ENCODE measurements at places on chromosomes 3 and 15. TPM values are rescaled to one million over a fixed set of nuclear protein-coding genes. Genes with fewer than 3 reads are reported as not detected.

The TSC22D2 gene
- total RNA-seq, result 20.1 TPM

The RLBP1 gene
- not detected for total RNA-seq

The ISLR gene
- total RNA-seq, result 0.50 TPM

The CADM2 gene
- total RNA-seq, result 21.3 TPM

The PYGO1 gene
- 0.50 TPM for total RNA-seq

The ATP13A5 gene
- not detected for total RNA-seq

DNA sequence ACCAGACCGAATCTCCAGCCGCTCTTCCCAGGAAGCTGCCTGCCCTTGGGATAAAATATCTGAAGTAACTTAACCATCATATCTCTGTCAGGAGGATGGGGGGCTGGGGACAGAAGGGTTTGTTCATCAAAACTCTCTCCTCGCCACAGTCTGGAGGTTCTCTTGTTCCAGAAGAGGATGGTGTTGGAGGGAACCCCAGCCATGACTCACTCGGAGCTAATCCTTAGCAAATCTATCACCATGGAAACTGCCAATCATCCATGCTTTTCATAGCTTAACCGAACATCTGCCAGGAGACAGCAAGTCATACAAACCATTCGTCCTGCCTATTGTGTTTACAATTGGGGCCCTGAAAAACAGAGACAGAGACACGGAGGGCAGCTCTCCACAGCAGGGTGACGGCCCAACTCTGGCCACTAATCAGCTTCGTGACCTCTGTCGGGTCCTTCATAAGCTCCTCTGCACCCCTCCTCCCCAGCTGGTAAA lies 73.8 kb upstream of the HEG1 start:
- H3K27ac ChIP-seq, result no peak overlapping the region
- H3K4me1 ChIP-seq, result 0 out of 2 replicates have a peak, but pooled peaks cover 2% of the 10 kb centered on the region
- DNase-seq, result no peak
- H3K27me3 ChIP-seq, result no peaks in the 10 kb centered on the region
- H3K4me3 ChIP-seq, result no peak overlapping the region
- no peaks in the 10 kb centered on the region for H3K36me3 ChIP-seq

- H3K4me3 ChIP-seq, result no peak overlapping the region
- H3K4me1 ChIP-seq, result peaks cover 33% of the 10 kb centered on the region
- DNase-seq, result no peak
- no peaks in the 10 kb centered on the region for H3K27me3 ChIP-seq
- no peaks in the 10 kb centered on the region for H3K36me3 ChIP-seq
- peak overlapping the region; percentile 78 for H3K27ac ChIP-seq
Measured at GRCh38 chr3:71258116-71258515, 325.4 kb downstream of the FOXP1 start.

- no peak for DNase-seq
- H3K27me3 ChIP-seq, result no peaks in the 10 kb centered on the region
- no peak overlapping the region for H3K4me3 ChIP-seq
- peaks cover 5% of the 10 kb centered on the region for H3K4me1 ChIP-seq
Measured at GRCh38 chr3:178671791-178672190, 135.6 kb downstream of the KCNMB2 start.

- H3K4me3 ChIP-seq, result no peak overlapping the region
- H3K4me1 ChIP-seq, result peaks cover 9% of the 10 kb centered on the region
- H3K36me3 ChIP-seq, result no peaks in the 10 kb centered on the region
- no peak for DNase-seq
- no peak overlapping the region for H3K27ac ChIP-seq
Measured at GRCh38 chr3:25834346-25834745, 44.5 kb downstream of the OXSM start.

- H3K27ac ChIP-seq, result no peak overlapping the region
- DNase-seq, result no peak
- no peak overlapping the region for H3K4me3 ChIP-seq
Measured at GRCh38 chr3:64859625-64860535, 172.1 kb upstream of the ADAMTS9 start.

GRCh38 chr15:37981775-37982174 lies 47.3 kb downstream of the TMCO5A start:
- DNase-seq, result no peak
- H3K36me3 ChIP-seq, result no peaks in the 10 kb centered on the region
- H3K27me3 ChIP-seq, result no peaks in the 10 kb centered on the region
- H3K4me3 ChIP-seq, result no peak overlapping the region

GRCh38 chr3:2976212-2976611 lies 134.0 kb downstream of the IL5RA start:
- peaks cover 35% of the 10 kb centered on the region for H3K36me3 ChIP-seq
- no peak overlapping the region for H3K4me3 ChIP-seq
- no peak overlapping the region for H3K27ac ChIP-seq
- peaks cover 28% of the 10 kb centered on the region for H3K4me1 ChIP-seq
- DNase-seq, result no peak
- peaks cover 3% of the 10 kb centered on the region for H3K27me3 ChIP-seq

- no peaks in the 10 kb centered on the region for H3K36me3 ChIP-seq
- H3K4me1 ChIP-seq, result peaks cover 13% of the 10 kb centered on the region
- no peak overlapping the region for H3K27ac ChIP-seq
- H3K27me3 ChIP-seq, result no peaks in the 10 kb centered on the region
Measured at GRCh38 chr15:58114812-58115211, 23.4 kb upstream of the AQP9 start.

GRCh38 chr3:46351646-46352045 lies 2.3 kb upstream of the CCR2 start:
- H3K27me3 ChIP-seq, result peaks cover 8% of the 10 kb centered on the region
- no peak overlapping the region for H3K27ac ChIP-seq
- peaks cover 16% of the 10 kb centered on the region for H3K36me3 ChIP-seq

DNA sequence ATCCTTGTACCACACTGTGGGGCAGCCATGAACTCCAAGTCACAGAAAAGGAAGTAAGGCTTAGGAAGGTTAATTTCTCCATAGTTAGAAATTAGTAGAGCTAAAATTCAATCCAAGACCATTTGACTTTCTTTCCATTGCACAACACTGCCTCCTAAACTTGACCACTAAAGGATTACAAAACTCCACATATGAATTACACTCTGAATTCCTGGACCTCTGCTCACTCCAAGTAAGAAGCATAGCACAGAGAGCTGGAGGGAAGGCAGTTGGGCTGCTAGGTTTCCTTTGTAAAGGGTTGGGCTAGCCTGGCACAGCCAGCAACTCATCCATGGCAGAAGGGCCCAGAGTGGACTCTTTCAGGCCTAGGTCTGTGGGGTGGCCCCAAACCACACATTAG lies 134.4 kb downstream of the MYLK start:
- 0 out of 2 replicates have a peak, but pooled peaks cover 3% of the 10 kb centered on the region for H3K36me3 ChIP-seq
- H3K27ac ChIP-seq, result no peak overlapping the region
- H3K27me3 ChIP-seq, result no peaks in the 10 kb centered on the region
- H3K4me1 ChIP-seq, result peaks cover 10% of the 10 kb centered on the region
- H3K4me3 ChIP-seq, result no peak overlapping the region
- DNase-seq, result no peak

GRCh38 chr3:74537857-74538256 lies 76.6 kb downstream of the CNTN3 start:
- H3K27ac ChIP-seq, result no peak overlapping the region
- H3K4me1 ChIP-seq, result no peaks in the 10 kb centered on the region
- no peak for DNase-seq
- H3K4me3 ChIP-seq, result no peak overlapping the region
- no peaks in the 10 kb centered on the region for H3K36me3 ChIP-seq

GRCh38 chr3:77524946-77525682 lies 485.2 kb downstream of the ROBO2 start:
- no peak for DNase-seq
- peaks cover 42% of the 10 kb centered on the region for H3K27me3 ChIP-seq
- H3K4me1 ChIP-seq, result peaks cover 21% of the 10 kb centered on the region
- H3K27ac ChIP-seq, result no peak overlapping the region

DNA sequence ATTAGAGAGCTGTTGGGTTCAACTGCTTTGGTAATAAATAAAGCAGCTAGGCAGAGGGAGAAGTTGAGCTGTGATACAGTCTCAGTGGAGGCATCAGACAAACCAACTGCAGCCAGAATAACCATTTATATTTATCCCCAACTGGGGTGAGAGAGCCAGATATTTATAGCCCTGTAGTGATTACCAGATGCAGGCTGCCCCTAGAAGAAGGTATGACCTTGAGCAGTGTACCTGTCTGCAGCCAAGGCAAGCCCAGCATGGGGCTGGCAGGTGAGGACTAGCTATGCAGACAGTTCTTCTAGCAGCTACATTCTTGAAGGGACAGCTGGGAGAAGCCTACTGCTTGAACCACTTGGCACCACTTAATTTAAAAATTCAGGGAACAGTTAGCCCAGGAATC lies 144.4 kb upstream of the EPHA3 start:
- H3K4me1 ChIP-seq, result peaks cover 4% of the 10 kb centered on the region
- H3K27me3 ChIP-seq, result no peaks in the 10 kb centered on the region
- H3K27ac ChIP-seq, result no peak overlapping the region
- no peak overlapping the region for H3K4me3 ChIP-seq

DNA sequence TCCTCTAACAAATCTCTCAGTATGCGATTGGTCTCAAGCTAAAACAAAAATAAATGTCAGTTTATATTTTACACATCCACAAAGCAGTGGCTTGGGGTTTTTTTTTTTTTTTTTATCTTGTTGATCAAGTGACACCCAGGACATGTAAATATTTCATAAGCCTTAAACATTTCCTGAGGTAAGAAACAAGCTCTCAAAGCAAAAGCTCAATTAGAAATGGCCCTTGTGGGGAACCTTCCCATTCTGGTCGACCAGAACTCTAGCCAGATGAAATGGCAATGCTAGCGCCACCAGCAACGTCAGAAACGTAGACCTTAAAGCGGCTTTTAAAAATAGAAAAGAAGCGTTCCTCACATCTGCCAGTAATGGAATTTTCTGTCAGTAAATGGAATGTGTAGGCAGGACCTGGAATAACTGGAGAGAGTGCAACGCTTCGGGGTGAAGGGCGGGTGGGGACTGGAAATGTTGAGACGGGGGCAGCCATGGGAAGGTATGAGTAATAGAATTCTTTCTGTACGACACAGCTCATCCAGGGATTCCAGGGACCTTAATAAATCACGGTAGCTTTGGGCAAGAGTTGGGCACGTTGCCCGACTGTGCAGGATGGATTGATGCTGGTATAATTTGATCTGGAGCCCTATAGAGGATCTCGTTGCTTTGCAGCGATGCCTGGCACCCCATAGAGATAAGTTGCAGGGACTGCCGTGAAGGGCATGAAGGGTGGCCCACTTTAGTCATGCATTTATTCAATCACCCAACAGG lies 44.4 kb downstream of the BTD start:
- no peak for DNase-seq
- peaks cover 46% of the 10 kb centered on the region for H3K36me3 ChIP-seq
- H3K27ac ChIP-seq, result no peak overlapping the region
- H3K4me3 ChIP-seq, result no peak overlapping the region
- H3K27me3 ChIP-seq, result no peaks in the 10 kb centered on the region

DNA sequence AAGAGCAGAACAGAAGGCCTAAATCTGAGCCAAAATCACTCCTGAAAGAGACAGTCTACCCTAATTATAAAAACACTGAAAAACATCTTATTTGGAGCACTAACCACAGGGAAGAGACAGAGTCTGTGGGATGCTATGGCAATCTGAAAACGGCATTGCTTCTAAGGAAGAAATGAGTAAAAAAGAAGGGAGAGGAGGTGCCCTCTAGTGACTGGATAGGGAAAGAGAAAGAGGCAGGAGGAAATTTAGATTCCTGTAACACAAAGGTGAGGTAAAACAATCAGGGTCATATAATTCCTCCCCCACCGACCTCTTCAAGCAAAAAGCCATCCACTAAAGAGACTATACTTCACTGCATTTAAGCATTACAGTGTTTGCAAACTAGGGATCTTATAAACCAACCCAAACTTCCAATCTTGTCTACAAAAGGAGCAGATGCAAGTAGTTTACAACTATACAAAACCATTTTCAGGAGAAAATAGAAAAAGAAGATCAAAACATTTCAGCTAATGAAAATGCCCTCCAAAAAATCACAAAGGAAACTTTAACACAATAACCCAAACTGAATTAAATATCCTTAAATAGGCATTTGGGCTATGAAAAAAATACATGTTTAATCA lies 32.6 kb downstream of the HACD2 start:
- H3K27me3 ChIP-seq, result no peaks in the 10 kb centered on the region
- no peak overlapping the region for H3K27ac ChIP-seq
- peaks cover 59% of the 10 kb centered on the region for H3K36me3 ChIP-seq

GRCh38 chr15:66838671-66839239 lies 136.7 kb downstream of the SMAD6 start:
- no peak for DNase-seq
- no peaks in the 10 kb centered on the region for H3K36me3 ChIP-seq
- no peak overlapping the region for H3K4me3 ChIP-seq
- peaks cover 33% of the 10 kb centered on the region for H3K27me3 ChIP-seq

DNA sequence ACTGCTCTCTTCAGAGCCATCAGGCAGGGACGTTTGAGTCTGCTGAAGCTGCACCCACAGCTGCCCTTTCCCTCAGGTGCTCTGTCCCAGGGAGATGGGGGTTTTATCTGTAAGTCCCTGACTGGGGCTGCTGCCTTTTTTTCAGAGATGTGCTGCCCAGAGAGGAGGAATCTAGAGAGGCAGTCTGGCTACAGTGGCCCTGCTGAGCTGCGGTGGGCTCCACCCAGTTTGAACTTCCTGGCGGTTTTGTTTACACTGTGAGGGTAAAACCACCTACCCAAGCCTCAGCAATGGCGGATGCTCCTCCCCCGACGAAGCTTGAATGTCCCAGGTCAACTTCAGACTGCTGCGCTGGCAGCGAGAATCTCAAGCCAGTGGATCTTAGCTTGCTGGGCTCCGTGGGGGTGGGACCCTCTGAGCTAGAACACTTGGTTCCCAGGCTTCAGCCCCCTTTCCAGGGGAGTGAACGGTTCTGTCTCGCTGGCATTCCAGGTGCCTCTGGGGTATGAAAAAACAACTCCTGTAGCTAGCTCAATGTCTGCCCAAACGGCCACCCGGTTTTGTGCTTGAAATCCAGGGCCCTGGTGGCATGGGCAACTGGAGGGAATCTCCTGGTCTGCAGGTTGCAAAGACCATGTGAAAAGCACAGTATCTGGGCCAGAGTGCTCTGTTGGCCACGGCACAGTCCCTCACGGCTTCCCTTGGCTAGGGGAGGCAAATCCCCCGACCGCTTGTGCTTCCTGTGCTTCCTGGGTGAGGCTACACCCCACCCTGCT lies 21.1 kb upstream of the ST6GAL1 start:
- H3K36me3 ChIP-seq, result peaks cover 3% of the 10 kb centered on the region
- no peak overlapping the region for H3K27ac ChIP-seq
- H3K27me3 ChIP-seq, result peaks cover 2% of the 10 kb centered on the region
- H3K4me1 ChIP-seq, result peaks cover 17% of the 10 kb centered on the region
- peak; percentile 50 for DNase-seq

DNA sequence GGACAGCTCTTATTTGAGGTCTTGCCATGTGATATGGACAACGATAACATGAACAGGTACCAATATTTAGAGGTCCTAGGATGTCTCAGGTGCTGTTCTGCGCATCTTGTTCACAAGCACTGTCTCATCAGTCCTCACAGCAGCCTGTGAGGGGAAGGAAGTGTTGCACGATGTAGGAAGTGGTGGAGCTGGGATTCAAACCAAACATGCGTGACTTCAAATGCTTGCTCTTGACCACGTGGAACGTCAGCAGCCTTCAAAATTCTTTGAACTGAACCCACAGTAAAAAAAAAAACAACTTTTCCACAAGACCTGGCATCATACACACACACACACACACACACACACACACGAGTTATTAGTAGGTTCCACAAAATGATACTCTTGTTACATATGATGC lies 153.4 kb upstream of the SMAD3 start:
- peaks cover 4% of the 10 kb centered on the region for H3K4me1 ChIP-seq
- H3K27ac ChIP-seq, result no peak overlapping the region
- no peak for DNase-seq
- peaks cover 3% of the 10 kb centered on the region for H3K36me3 ChIP-seq
- no peak overlapping the region for H3K4me3 ChIP-seq

All from WTC11 (cell line).